Fibroblast of skin of right biceps (primary cell): ENCODE measurements at places on chromosomes 13 and 19.

- DNase-seq = no peak
Measured at GRCh38 chr13:25149711-25150110, 22.4 kb downstream of the AMER2 start.

DNA sequence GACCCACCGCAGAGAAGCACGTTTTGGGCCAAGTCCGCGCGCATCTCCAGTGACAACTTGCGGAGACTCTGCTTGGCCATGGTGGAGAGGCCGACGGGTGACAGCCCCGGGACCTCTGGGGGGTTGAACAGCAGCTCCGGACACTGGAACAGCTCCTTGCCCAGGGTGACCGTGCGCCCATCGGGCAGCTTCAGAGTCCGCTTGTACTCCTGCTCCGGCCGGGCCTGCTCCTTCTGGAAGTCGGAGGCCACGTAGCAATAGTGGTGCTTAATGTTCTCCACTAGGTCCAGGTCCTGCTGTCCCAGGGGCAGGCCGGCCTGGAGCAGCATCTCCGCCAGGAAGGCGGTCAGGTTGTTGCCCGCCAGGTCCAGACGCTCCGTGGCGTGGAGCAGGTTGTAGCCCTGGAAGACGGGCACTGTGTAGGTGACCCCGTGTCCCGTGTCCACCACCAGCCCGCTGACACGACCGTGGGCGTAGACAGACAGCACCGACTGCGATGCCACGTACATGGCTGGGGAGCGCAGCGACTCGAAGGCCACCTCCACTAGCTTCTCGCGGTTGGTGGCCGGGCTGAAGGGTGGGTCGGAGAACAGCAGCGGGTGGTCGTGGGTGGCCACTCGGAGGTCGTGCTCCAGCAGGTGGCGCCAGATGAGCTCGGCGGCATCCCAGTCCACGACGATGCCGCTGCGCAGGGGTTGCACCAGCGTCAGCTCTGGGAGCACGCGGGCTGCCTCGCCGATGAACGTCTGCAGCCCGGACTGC is 743 bp downstream of the ACTL9 start:
- no peak for DNase-seq

- DNase-seq = peak; percentile 22
Measured at GRCh38 chr13:30196025-30196424, 111.3 kb downstream of the KATNAL1 start.

- no peak for DNase-seq
Measured at GRCh38 chr19:52662631-52663030, 24.5 kb upstream of the ZNF83 start.

- DNase-seq = no peak
Measured at GRCh38 chr19:46287585-46287984, 9.3 kb upstream of the HIF3A start.

DNA sequence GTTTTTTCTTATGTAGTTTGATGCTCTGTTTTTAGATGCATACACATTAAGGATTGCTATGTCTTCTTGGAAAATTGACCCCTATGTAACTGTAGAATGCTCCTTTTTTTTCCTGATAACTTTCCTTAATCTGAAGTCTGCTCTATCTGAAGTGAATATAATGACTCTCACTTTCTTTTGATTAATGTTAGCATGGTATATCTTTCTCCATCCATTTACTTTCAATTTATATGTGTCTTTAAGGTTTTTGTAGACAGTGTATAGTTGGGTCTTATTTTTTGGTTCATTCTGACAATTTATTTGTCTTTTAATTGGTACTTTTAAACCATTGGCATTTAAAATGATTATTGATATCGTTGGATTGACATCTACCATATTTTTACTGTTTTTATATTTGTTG is 92.3 kb downstream of the URI1 start:
- DNase-seq = no peak

DNA sequence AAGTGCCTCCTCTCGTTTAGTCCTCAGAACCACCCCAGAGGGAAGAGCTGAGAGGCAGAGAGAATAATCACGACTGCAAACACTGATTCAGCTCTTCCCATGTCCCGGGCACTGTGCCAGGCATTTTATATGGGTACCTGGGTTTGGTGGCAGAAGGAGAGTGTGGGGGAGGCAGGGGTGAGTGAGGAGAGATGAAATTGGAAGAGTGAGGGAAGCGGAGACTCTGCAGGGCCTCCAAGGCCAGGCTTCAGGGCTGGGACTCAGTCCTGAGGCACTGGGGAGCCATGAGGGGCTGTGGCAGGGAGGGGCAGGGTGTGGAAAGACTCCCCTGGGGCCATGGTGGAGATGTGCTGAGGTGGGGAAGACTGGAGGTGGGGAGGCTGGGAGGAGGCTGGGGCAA is 8.7 kb downstream of the SYNGR4 start:
- DNase-seq = no peak

GRCh38 chr13:112447761-112448603 is 71.8 kb downstream of the SPACA7 start:
- no peak for DNase-seq

GRCh38 chr19:45975306-45976070 is 1.8 kb upstream of the NOVA2 start:
- no peak for DNase-seq

- DNase-seq = no peak
Measured at GRCh38 chr19:48379058-48379457, 12.3 kb downstream of the KDELR1 start.

- peak; percentile 77 for DNase-seq
Measured at GRCh38 chr13:94344126-94344818, 135.2 kb downstream of the DCT start.

DNA sequence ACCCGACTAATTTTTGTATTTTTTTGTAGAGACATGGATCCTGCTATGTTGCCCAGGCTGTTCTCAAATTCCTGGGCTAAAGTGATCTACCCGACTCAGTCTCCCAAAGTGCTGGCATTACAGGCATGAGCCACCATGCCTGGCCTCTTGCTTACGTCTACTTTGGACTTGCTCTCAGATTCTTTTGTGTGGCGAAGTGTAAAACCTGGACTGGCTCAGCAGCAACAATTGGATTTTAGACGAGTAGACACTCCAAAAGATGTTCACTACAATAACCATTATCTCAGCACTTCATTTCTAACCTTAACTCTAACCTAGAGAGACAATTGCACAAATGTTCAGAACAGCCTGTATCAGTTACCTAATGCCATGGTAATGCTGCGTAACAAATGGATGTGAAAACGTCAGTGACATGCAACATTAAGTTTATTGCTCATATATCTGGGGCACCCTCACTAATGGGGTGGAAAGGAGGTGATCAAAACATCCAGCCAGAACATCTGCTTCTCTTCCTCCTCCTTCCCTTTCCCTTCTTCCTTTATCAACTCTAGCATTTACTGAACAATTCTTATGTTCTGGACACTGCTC is 124.9 kb upstream of the MRI1 start:
- DNase-seq = no peak

DNA sequence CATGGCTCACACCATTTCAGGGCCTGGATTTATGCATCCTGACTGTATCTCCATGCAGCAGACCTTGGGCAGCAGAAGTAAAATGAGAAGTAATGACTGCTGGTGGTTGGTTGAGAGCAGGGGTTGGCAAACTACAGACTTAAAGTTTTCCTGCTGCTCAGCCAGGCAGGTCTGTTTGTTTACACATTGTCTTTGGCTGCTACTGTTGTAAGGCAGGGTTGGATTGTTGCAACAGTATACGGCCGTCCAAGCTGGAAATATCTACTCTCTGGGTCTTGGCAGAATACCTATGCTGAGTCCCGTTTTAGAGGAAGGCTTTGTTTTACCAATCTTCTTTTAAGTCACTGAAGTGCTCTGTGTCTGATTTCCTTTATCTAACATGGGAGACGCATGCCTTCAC is 13.5 kb downstream of the SNRNP70 start:
- no peak for DNase-seq

DNA sequence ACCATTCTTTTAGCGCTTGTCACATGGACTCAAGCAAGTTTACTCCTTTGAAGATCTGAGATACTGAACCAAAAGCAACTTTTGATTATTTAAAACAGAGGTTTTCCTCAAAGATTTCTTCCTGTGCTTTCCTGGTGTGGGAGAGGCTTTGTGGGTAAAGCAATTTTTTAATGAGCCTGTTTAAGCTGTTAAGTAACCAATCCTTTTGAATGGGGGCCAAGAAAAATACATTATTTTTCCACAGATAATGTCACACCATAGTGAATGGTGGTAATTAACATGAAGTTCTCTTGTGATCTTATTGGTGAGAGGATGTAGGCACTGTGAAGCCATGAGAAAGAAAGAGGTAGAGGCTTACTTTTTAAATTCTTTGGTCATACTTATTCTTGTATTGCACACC is 55.8 kb upstream of the OBI1 start:
- no peak for DNase-seq

DNA sequence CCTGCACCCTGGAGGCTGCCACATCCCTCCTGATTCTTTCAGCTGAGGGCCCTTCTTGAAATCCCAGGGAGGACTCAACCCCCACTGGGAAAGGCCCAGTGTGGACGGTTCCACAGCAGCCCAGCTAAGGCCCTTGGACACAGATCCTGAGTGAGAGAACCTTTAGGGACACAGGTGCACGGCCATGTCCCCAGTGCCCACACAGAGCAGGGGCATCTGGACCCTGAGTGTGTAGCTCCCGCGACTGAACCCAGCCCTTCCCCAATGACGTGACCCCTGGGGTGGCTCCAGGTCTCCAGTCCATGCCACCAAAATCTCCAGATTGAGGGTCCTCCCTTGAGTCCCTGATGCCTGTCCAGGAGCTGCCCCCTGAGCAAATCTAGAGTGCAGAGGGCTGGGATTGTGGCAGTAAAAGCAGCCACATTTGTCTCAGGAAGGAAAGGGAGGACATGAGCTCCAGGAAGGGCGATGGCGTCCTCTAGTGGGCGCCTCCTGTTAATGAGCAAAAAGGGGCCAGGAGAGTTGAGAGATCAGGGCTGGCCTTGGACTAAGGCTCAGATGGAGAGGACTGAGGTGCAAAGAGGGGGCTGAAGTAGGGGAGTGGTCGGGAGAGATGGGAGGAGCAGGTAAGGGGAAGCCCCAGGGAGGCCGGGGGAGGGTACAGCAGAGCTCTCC is 6.9 kb upstream of the CEACAM5 start:
- DNase-seq = no peak

DNA sequence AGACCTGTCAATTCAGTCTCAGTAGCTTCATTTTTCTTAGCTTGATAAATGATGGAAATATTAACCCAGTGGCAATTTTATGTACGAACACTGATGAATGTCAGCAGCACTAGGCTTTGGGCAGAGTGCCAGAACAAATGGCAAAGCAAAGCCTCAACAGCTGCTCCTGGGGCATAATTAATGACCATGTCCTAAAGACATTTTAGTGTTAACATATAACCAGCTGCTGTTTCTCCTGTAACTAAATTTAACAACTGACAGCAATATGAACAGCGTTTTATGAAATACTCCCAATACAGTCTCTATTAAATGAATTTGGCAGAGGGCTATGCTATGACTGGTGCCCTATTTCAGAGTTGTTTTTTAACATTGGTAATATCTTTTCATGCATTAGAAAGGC is 47.1 kb downstream of the ZNF568 start:
- no peak for DNase-seq

GRCh38 chr19:2524840-2525723 is 49.2 kb downstream of the GADD45B start:
- peak; percentile 90 for DNase-seq

GRCh38 chr13:51168623-51169022 is 53.6 kb upstream of the FAM124A start:
- no peak for DNase-seq

DNA sequence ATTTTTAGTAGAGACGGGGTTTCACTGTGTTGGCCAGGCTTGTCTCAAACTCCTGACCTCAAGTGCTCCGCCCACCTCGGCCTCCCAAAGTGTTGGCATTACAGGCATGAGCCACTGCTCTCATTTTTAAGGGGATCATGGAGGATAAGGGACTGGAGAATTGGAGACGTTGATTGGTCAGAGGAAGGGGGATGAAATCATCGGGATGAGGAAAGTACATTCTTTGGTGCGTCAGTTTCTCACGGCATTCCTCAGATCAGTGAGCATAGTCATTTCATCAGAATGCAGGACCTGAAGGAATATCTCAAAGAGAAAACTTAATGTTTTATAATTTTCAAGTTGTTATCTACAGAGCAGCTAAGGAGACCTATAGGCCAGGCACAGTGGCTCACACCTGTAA is 14.0 kb downstream of the ZNF114 start:
- peak; percentile 94 for DNase-seq

- DNase-seq = peak; percentile 71
Measured at GRCh38 chr19:53195265-53195903, 2.2 kb upstream of the ZNF665 start.

GRCh38 chr13:102322211-102322610 is 79.6 kb downstream of the FGF14 start:
- no peak for DNase-seq
